ENCODE measurements at places on chromosomes 2 and 18.

GRCh38 chr2:105399207-105399861 lies 483 bp upstream of the FHL2 start:
- no peak for DNase-seq

GRCh38 chr18:13872373-13872772 lies 43.0 kb downstream of the MC2R start:
- no peak for DNase-seq

- DNase-seq: peak; percentile 85
Measured at GRCh38 chr2:216690853-216691741, 4.3 kb downstream of the IGFBP5 start.

- no peak for DNase-seq
Measured at GRCh38 chr18:48124857-48125626, 194.6 kb upstream of the SMAD2 start.

GRCh38 chr18:49628881-49629795 lies 67.3 kb downstream of the LIPG start:
- DNase-seq: no peak

GRCh38 chr2:96663829-96664228 lies 21.3 kb downstream of the FER1L5 start:
- DNase-seq: no peak

GRCh38 chr18:40752316-40752715 lies 1202.7 kb upstream of the PIK3C3 start:
- no peak for DNase-seq

Measured in fibroblast of skin of scalp (primary cell).